ENCODE measurements at places on chromosomes 16 and 17. TPM values are rescaled to one million over a fixed set of nuclear protein-coding genes. Genes with fewer than 3 reads are reported as not detected.

DNA sequence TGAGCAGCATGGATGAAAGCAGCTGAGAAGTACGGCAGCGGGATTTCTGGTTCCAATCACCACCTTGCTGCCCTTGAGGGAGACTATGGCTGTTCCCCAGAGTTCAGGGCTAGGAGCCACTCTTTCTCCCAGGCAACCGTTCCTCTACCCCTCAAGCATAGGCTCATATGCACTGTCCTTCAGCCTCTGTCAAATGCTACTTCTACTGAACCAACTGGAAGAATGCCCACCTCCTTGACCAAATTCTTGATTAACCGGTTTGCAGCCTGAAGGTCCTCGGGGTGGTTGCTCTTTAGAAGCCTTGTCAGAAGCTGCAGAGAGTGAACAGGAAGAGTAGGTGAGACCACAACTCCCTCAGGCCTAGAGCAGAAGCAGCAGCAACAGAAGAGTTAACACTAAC lies 23.8 kb downstream of the GGA2 start:
- no peak for DNase-seq

DNA sequence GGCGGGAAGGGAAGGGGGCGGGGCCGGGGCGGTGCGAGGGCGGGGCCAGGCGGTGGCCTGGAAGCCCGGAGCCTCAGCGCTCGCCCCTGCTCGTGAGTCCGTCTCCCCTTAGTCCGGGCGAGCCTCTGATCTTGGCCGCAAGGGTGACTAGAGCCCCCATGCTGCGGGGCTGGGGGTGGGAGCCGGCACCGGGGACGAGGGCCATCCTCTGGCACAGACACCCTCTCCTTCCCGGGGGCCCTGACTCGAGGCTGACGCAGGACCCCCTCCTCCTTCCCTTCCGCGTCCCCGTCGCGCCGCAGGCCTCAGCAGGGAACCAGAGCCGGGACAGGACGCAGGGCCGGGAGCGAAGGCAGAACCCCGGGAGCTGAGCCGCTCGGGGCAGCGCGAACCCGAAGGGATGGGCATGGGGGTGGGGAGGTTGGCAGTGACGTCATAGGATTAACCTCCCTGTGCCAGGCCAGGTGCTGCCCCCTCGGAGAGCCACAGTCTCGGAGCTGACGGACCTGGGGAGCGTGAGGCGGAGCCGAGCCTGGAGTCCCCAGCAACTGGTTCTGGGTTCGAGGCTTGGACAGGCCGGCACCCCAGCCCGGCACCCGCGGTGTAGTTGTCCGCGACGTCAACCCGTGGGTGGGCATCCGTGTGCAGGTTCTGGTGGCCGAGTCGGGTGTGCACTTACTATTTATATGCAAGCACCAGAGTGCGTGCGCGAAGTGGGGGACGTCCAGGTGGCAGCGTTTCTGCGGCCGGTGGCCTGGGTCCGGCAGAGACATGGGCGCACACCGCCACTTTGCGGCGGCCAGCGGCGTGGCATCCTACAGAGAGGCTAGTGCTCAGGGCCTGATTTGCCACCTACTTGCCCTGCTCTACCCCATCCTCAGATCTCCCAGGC lies 503 bp upstream of the PLCD3 start:
- DNase-seq: peak; percentile 86

The CENPN gene
- 76.5 TPM for total RNA-seq

DNA sequence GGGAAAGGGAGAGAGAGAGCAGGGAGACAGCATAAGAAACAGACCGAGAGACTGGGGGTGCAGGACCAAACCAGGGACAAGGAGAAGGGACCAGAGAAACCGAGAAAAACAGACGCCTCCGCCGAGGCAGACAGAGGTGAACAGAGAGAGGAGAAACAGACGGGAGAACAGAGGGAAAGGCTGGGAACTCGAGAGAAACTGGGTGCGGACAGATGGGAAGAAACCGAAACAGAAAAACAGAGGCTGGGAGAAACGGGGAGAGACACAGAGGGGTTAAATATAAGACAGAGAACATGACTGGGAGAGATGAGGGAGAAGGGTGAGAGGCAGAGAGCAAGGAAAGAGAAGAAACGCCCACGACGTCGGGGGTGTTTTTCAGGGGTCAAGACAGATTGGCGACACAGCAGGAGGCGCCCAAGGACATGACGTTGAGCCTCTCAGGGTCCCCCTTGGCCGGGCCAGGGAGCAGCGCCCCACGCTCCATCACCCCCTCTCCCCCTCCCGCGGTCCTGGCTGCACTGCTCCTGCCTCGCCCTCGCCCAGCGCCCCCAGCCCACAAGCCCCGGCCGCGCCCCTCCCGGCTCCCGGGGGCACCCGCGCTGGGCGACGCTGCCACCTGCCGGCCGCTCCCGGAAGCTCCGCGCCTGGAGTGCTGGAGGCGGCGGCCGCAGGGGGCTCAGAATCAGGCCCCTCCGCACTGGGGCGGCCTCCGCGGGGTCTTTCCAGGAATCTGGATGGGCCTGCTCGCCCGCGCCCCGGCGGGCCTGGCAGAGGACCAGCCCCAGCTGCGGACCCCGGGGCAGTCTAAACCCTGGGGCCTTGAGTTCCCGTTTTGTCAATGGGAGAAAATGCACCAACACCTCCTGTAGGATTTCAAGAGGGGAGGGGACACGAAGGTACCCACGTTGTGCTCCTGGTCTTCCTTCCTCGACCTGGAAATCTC lies 1.3 kb upstream of the TMEM92 start:
- DNase-seq: peak; percentile 48

DNA sequence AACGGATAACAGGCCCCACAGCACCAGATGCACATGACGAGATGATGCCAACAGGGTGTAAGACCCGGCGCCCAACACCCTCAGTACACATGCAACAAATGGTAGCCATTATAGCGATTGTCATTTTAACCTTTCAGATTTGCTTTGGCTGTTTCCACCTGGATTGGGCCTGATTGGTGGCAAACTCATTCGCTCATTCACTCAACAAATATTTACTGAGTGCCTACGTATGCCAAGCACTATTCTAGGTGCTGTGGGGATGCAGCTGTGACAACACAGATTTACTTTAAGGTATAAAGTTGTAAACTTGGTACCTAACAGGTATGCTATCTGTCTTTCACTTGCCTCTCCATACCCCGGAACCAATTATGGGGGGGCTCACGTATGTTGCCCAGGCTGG lies 66.8 kb downstream of the SRCIN1 start:
- no peak for DNase-seq

All from HT1080 (cell line).